ENCODE measurements at places on chromosomes 5 and 9. TPM values are rescaled to one million over a fixed set of nuclear protein-coding genes. Genes with fewer than 3 reads are reported as not detected.

WNK2 gene
- 17.1 TPM for total RNA-seq

CYFIP2 gene
- 99.9 TPM for total RNA-seq

SLC1A1 gene
- 6.1 TPM for total RNA-seq

MEGF10 gene
- total RNA-seq, result 1.3 TPM

HRH2 gene
- 1.1 TPM for total RNA-seq

HK3 gene
- not detected for total RNA-seq

FOXD4L4 gene
- not detected for total RNA-seq

ROPN1L gene
- 0.21 TPM for total RNA-seq

AMBP gene
- total RNA-seq, result not detected

GDNF gene
- total RNA-seq, result 1.0 TPM

GRCh38 chr5:4584982-4585381 is 555.1 kb upstream of the ADAMTS16 start:
- DNase-seq, result peak; percentile 25

- no peak for DNase-seq
These were observed 12.2 kb downstream of the IRF1 start for GRCh38 chr5:132478366-132478871.

DNA sequence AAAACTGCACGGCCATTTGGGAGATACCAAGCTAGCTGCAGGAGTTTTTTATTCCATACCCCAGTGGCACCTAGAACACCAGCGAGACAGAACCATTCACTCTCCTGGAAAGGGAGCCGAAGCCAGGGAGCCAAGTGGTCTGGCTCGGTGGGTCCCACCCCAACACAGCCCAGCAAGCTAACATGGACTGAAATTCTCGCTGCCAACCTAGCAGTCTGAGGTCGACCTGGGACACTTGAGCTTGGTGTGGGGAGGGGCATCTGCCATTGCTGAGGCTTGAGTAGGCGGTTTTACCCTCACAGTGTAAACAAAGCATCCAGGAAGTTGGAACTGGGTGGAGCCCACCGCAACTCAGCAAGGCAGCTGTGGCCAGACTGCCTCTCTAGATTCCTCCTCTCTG is 108.9 kb upstream of the CHD1 start:
- no peak for DNase-seq

- DNase-seq, result no peak
These were observed 3.5 kb upstream of the BTF3 start for GRCh38 chr5:73494721-73495120.

- no peak for DNase-seq
These were observed 9.3 kb downstream of the OBP2B start for GRCh38 chr9:133199648-133200321.

- DNase-seq, result no peak
These were observed 122.7 kb upstream of the TNC start for GRCh38 chr9:115240676-115241075.

DNA sequence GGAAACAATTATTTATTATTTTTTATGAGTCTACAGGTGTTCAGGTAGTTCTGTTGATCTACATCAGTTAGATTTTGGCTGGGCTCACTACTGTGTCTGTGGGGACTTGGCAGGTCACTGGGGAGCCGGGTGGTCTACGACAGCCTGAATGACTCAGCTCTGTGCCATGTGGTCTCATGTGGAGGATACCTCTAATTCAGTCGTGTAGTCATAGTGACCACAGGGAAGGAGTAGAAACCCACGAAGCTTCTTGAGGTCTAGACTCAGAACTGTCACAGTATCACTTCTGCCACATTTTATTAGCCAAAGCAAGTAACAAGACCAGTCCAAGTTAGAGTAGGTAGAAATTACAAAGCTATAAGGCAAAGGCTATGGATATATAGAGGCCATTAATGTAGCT is 64.7 kb upstream of the GRAMD2B start:
- no peak for DNase-seq

DNA sequence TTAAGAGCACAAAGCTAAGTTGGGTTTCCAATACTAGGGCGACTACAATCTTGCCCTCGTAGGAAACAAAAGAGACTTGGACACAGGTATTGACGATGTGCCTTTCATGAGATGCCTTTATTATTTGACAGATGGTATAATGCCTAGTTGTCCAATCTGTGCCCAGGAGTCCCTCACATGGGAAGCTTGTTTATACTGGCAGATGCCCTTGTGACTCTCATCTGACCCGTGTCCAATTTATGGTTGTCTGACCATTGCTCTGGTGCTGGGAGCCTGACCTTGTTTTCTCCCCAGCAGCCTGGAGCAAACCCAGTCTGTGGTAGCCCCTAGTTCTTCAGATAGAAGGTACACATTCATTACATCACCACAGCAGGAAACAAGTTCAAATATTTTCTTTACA is 511.7 kb downstream of the AGTPBP1 start:
- DNase-seq, result no peak

- DNase-seq, result no peak
These were observed 4.5 kb upstream of the CNTLN start for GRCh38 chr9:17130291-17130690.

DNA sequence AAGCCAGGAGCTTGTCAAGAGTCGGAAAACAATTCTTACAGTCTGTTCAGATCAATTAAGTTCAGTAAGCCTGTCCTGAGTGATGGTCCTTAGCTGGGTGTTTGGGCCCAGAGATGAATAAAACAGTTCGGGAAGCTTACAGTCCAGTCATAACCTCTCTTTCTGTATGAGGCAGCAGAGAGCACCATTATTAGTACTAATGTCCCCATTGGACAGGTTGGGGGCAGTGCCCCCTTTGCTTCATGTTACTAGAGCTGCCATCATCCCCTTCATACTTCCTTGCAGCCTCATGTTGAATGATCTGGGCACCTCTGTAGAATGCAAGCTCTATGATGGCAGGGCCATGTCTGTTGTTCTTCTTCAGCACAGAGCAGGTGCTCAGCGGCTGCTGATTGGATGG is 9.8 kb downstream of the DOCK2 start:
- no peak for DNase-seq

GRCh38 chr9:87880116-87880515 is 2.6 kb upstream of the SPATA31E1 start:
- no peak for DNase-seq

DNA sequence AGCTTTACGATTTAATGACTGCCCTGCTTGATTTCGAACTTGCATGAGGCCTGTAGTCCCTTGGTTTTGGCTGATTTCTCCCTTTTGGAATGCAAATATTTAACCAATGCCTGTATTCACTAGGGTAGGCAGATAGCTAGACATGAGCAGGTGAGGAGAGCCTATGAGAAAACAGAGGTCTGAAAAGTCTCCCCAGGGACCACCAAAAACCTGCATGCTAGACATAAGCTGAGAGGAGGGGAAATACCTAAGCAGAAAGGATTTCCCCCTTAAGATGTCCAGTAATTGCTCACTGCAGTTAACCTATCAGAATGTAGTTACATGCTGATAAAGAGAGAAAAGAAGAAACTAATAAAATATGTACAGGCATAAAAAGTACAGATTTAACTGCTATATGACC is 667.4 kb upstream of the SEMA6A start:
- DNase-seq, result no peak

GRCh38 chr5:119332208-119332607 is 23.6 kb upstream of the TNFAIP8 start:
- no peak for DNase-seq

GRCh38 chr9:21381448-21382339 is 3.5 kb downstream of the IFNA2 start:
- no peak for DNase-seq

GRCh38 chr9:71768388-71769174 is at the start of gene CEMIP2:
CEMIP2 (minus strand) TSS chr9:71768513; CDS start chr9:71750373, 18,140 bp downstream.
- DNase-seq, result no peak

All from kidney epithelial cell (primary cell).